CD4-positive, alpha-beta T cell treated with Interleukin-21 for 1 hour (primary cell): ENCODE measurements at places on chromosomes 5 and 9.

DNA sequence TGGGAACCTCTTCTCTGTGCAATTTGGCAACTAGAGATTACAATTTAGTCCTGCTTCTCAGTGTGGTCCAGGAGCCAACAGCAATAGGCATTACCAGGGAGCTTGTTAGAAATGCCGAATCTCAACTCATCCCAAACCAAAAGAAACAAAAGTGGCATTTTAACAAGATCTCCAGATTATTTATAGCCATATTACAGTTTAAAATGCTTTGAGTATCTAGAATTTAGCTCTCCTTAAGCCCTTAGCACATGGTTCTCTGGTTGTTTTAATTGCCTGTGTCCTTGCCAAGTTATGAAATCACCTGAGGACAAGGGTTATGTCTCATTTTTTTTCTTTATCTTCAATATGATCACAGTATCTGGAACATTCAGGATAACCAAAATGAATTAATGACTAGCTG lies 51.6 kb upstream of the TAS2R1 start:
- no peak for DNase-seq

- DNase-seq: no peak
Measured at GRCh38 chr9:4684820-4685219, 5.5 kb downstream of the CDC37L1 start.

DNA sequence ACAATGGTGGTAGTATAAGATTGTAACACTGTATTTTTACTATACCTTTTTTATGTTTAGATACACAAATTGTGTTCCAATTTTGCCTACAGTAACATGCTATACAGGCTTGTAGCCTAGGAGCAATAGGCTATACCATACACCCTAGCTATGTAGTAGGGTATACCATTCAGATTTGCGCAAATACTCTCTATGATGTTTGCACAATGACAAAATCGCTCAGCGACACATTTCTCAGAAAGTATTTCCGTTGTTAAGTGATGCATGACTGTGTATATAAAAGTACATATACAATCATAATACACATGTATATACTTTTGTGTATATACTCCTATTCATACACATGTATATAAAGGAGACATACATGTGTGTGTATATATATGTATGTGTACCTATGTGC lies 34.8 kb downstream of the ENC1 start:
- DNase-seq: no peak

GRCh38 chr5:54259090-54259489 lies 51.3 kb downstream of the ARL15 start:
- DNase-seq: no peak

GRCh38 chr5:116507941-116508655 lies 66.5 kb downstream of the SEMA6A start:
- DNase-seq: no peak

DNA sequence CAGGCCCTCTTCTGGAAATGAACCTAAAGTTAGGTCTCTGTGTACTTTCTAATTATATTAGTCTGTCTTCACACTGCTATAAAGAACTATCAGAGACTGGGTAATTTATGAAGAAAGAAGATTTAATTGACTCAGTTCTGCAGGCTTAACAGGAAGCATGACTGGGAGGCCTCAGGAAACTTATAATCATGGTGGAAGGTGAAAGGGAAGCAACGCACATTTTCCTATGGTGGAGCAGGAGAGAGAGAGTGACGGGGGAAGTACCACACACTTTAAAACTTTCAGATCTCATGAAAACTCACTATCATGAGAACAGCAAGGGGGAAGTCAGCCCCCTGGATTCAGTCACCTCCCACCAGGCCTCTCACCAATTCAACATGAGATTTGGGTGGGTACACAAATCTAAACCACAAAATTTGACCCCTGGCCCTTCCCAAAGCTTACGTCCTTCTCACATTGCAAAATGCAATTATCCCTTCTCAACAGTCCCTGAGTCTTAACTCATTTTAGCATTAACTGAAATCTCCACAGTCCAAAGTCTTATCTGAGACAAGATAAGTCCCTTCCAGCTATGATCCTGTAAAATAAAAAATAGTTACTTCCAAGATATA lies 40.7 kb downstream of the TRIP13 start:
- DNase-seq: no peak

DNA sequence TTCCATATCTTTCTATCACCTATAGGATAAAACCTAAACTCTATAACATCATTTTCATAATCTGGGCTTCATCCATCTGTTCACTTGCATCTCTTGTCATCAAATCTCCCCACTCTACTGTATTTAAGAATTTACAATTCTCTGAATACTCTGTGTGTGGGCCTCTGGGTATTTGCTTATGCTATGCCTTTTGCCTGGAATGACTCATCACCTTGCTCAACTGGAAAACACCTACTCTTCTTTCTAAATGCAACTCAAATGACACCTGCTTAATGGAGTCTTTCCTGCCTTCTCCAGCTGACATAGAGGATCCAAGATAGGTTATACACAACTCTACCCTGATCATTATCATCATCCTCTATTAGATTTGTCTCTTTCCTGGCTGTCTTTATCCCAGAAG lies 421.7 kb downstream of the SPATA31D1 start:
- DNase-seq: no peak

- DNase-seq: no peak
Measured at GRCh38 chr9:18338042-18338441, 135.9 kb upstream of the ADAMTSL1 start.

- peak; percentile 48 for DNase-seq
Measured at GRCh38 chr5:39270225-39270848, 51.0 kb upstream of the FYB1 start.

DNA sequence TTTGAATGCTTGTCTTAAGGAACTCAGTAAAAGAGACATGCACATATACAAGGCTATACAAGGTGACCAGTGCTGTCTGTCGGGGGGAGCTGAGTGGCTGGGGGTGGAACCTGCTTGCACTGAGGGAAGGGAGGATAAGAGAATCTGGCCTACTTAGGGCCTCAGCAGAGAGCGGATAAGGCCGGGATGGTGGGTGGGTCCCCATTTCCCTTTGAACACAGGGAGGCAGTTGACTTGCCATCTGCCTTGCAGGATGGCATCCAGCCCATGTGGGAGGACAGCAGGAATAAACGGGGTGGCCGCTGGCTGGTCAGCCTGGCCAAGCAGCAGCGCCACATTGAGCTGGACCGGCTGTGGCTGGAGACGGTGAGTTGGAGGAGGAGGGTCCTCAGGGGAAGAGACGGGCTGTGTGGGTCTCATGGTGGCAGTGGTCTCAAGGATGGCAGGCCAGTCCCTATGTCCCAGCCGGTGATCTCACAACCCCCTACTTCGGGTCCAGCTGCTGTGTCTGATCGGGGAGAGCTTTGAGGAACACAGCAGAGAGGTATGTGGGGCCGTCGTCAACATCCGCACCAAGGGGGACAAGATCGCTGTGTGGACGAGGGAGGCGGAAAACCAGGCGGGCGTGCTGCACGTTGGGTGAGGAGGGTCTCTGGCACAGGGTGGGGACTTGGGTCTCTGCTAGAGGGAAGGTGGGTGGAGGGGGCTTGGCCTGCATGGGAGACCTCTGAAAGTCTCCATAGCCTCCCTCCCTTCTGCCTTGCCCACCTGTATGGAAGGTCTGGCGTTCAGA lies 2.2 kb upstream of the TSPAN17 start:
- no peak for DNase-seq

GRCh38 chr9:119429302-119429701 lies 60.1 kb upstream of the BRINP1 start:
- DNase-seq: no peak
